NAMALWA (cell line): ENCODE measurements at places on chromosomes 4 and X.

GRCh38 chr4:8775751-8776355, 95.8 kb downstream of the HMX1 start:
- no peak for DNase-seq

- peak; percentile 36 for DNase-seq
These were observed 514.5 kb upstream of the FAM241A start for GRCh38 chr4:111630705-111631104.

DNA sequence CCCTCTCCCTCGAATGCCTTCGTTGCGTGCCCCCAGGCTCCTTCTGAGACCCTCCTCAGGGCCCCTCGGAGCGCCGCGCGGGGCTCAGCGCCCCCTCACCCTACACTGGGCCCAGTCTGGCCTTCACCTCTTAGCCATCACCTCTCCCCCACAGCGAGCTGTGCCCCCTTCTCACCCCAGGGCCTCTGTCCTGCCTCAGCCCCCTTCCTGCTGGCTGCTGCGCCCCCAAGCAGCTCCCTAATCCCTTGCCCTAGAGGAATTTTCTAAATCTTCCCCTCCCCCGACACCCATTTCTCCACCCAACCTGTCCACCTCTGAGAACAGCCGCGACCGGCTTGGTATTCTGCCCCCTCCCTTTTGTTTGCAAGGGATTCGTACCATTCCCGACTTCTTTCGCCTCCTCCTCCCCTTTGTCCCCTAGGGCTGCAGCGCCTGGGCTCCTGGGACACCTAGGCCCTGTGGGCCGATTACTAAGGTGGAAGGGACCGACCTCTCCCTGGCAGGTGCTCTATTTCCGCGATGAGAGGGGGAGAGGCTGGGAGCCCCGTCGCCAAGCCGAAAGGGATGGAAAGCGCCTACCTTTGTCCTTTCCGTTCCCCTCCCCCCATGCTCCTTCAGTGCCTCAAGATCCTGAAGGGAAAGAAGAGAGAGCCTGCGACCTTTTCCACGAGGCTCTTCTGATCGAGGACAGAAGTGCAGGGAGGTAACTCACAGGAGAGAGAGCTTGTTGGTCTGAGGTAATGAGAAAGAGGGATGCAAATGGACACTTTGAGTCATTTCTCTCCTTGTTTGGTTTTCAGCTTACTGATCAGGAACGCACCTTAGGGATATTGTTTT, 10.9 kb downstream of the DLG3 start:
- peak; percentile 3 for DNase-seq

- DNase-seq: no peak
These were observed 184.1 kb downstream of the TEX13C start for GRCh38 chrX:125503769-125504168.

DNA sequence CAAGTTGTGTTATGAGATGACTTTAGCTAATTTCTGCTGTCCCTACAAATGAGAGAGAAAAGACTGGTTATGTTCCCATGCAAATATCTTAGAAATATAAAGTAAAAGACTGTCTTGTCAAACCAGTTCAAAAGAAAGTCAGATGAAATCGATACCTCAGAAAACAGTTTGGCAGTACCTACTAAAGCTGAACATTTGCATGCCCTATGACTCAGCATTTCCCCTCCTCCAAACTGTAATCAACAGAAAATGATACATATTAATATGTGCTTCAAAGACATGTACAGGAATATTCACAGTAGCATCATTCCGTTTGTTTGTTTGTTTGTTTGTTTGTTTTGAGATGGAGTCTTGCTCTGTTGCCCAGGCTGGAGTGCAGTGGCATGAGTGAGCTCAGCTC, 90.3 kb downstream of the ARX start:
- DNase-seq: no peak

DNA sequence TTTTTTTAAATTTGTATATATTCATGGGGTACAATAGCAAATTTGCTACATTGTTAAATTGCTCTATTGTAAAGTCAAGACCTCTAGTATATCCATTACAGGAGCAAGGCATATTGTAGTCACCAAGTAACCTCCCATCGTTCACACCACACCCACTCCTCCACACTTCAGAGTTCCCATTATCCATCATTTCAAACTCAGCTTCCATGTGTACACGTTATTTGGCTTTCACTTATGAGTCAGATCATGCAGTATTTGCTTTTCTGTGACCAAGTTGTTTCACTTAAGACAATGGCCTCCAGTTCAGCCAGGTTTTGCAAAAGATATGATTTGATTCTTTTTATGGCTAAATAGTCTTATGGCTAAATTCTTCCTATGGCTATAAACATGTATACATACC, 2614.2 kb downstream of the PCDH7 start:
- DNase-seq: no peak

DNA sequence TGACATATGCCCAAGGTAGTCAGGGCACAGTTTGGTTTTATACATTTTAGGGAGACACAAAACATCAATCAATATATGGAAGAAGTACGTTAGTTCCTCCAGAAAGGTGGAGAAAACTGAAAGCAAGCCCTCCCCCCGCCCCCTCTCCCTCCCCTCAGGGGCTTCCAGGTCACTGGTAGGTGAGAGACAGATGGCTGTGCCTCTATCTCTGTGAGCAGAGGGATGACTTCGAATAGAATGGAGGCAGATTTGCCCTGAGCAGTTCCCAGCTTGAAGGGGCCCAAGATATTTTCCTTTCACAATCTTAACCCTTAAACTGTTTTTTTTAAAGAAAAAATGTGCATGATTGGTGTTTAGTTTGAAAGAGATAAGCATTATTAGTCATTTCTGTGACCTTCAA, 114.0 kb downstream of the PCDH10 start:
- DNase-seq: no peak

- no peak for DNase-seq
These were observed 516.8 kb downstream of the RPA4 start for GRCh38 chrX:97400492-97400891.

GRCh38 chr4:165709973-165710526, 163.0 kb upstream of the TLL1 start:
- no peak for DNase-seq

GRCh38 chrX:57821703-57822387, 88.4 kb downstream of the ZXDA start:
- peak; percentile 79 for DNase-seq

GRCh38 chr4:92120810-92121498, 182.8 kb upstream of the GRID2 start:
- no peak for DNase-seq

DNA sequence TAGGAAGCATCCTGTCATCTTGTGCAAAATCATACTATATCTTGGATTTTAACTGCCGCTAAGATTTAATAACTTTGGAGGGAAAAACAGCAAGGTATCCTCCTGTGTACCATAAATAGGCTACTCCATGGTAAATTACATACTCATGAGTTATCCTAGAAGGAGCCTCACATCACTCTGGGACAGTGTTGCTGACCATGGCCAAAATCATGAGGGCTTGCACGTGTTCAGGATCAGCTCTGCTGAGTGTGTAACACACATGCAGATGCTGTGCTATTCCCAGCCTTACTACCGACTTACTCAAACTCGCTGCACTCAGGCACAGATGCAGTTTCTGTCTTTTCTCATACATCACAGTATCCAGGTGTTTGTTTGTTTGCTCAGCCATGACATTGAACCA, 56.6 kb downstream of the DKK2 start:
- DNase-seq: no peak

GRCh38 chrX:125782184-125782583, 383.9 kb downstream of the DCAF12L2 start:
- DNase-seq: no peak

- DNase-seq: no peak
These were observed 361.8 kb upstream of the CPEB2 start for GRCh38 chr4:14640476-14640875.

DNA sequence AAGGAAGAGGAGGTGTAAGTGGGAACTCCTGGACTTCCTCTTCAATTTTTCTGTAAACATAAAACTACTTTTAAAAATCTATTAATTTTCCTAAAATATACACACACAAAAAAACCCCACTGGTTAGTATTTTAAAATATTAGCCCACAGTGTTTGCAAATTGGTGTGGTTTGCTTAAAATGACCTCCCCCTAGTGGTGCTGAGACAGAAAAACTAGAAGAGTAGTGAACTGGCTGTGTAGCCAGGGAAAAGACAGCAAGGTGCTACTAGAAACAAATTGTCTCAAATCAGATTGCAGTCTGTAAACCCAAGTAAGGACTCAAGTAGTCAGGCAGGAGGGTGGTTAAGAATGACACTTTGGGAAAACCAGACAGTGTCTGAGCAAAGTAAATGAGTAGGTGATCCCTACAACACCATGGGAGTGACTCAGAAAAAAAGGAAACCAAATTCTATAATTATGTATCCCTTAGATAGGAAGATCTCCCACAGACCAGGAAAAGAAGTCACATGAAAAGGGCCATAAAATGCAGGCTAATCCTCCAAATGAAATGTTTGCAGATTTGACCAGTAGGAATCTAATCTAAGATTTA, 26.0 kb downstream of the AMTN start:
- DNase-seq: peak; percentile 59

DNA sequence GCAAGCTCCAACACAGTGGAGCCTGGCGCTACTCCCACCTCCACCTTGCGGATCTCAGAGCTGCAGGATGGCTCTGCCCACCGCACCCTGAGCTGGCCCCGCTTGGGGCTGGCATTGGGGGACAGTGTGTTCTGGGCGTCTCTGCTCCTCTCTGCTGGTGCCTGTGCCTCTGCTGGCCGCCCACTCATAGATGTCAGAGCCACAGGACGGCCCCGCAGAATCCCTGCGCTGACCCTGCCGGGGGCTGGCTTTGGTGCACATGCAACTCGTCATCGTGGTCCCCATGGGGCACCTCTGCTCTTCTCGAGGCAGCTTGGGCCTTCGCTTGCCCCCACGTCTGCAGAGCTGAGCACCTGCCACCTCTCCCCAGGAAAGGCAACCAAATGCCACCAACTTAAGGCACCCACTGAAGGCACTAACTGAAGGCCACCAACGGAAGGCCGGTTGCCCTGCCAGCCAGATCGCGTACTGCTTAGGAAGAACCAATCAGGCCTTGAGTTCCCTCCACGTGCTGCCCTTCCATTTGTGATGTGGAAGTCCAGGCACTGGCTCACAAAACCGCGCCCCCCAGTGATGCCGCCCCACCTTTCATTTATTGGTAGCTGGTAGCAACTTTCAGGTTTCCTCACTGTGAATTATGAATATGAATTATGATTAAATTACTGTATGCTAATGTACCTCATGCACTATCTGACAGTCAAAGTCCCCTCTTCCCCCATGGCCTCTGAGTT, 23.3 kb upstream of the FRG1 start:
- DNase-seq: no peak
